Lung microvascular endothelial cell (primary cell): ENCODE measurements at places on chromosomes 4 and X. TPM values are rescaled to one million over a fixed set of nuclear protein-coding genes. Genes with fewer than 3 reads are reported as not detected.

The TASL gene
- total RNA-seq = not detected in 2 replicates

DNA sequence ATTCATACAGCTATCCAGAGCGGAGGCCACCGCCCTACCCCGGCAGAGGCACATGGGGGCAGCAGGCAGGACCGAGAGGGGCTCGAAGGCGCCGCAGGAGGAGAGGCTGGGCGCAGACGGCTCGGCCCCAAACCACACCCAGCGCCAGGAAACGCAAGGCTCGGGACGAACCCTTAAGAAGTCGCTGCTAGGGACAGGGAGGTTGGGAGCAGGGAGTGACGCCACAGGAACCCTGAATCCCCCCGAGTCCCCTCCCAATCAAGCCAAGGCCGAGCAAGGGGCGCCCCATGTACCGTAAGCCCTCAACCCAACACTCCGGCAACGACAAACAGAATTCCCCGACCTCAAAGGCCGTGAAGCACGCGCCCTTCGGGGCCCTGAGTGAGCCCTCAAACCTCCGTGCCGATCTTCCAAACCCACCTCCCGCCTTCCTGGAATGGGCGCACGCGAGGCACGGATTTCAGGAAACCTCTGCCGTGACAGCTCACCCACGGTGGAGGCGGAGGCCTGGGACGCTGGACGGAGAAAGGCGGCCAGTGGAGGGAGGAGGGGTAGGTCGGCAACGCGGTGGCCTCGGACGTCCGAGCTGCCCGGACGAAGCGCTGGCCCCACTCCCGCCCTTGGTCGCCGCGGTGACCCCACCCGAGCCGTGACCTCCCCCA is 1.8 kb downstream of the ZFYVE28 start:
- DNase-seq = peak; percentile 39

- peak; percentile 11 for DNase-seq
These were observed 26.3 kb downstream of the PHOX2B start for GRCh38 chr4:41722181-41722580.

DNA sequence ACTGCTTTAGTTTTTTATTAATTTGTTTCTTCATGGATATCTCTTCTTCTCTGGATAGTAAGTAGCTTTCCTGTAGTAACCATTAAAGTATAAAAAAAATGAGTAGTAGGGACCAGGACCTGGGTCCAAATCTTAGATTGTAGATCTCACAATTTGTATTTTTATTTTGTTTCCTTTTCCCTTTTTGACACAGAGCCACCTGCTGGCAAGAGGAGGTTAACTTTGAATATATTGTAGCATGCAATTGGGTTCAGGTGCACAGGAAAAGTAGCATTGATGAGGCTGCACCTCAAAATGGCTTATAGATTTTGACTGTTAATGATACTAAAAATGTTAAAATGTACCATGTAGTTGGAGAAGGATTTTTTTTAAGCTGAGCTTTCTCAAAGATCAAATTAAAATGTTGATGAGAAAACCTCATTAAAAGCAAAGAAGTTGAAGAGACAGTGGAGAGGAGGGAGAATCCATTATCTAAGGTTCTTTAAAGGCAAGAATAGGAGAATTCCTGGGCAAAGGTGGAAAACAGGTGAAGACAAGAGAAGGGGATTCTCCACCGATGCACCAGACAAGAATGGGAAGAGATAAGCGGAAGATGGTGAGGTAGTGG is 48.3 kb upstream of the HPGDS start:
- peak; percentile 26 for DNase-seq

The SYP gene
- under 0.01 TPM in 2 replicates for total RNA-seq

GRCh38 chr4:2871466-2871865 is 27.8 kb downstream of the ADD1 start:
- DNase-seq = no peak

GRCh38 chr4:163565226-163566135 is 71.0 kb downstream of the TMA16 start:
- no peak for DNase-seq

DNA sequence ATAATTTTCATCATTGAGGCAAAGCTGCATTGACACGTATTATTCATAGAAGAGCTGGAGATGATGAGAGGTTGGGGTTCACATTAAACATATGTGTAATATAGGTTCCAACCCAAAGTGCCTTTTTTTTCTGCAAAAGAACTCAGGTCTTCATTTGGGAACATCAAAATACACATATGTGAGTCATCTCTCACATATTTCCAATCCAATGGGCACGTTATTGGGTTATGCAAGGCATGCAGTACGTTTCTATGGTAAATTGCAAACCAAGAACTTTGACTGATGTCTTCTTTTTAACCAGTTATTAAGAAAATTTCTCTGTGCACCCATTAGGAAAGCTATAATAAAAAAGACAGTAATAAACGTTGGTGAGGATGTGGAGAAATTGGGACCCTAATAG is 150.3 kb upstream of the FAM9B start:
- no peak for DNase-seq

- no peak for DNase-seq
These were observed 15.2 kb downstream of the BLTP1 start for GRCh38 chr4:122167369-122167768.

- no peak for DNase-seq
These were observed 353.3 kb upstream of the MAGEB16 start for GRCh38 chrX:35444671-35445355.

The MSX1 gene
- total RNA-seq = 0.40 and 2.0 TPM in 2 replicates

The MAGEC3 gene
- not detected in 2 replicates for total RNA-seq

The ALB gene
- total RNA-seq = not detected in 2 replicates
